ENCODE measurements at places on chromosomes 7 and 10.

DNA sequence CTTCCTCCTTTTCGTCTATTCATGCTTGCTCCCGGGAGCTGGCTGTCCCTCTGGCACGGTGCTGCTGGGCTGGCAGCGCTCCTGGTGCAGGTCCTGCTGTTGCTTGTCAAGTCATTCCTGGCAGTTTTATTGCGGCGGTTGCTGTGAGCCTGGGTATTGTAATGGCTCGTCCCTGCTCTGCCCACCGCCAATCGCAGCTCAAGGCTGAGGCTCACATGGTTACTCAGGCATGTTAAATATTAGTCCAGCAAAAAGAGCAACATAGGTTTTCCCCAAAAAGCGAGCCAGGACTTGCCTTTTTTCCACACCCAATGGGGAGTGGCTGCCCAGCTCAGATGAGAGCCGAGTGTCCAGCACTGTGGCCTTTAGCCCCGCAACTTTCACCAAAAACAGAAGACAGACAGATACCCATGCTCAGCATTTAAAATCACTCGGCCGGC lies 492.9 kb upstream of the FOXK1 start:
- DNase-seq, result no peak

GRCh38 chr10:101301111-101301731 lies 52.7 kb upstream of the BTRC start:
- peak; percentile 53 for DNase-seq

GRCh38 chr7:27138985-27139333 lies 4.5 kb downstream of the HOXA5 start:
- no peak for DNase-seq

- DNase-seq, result no peak
These were observed 697.0 kb downstream of the SORCS1 start for GRCh38 chr10:106467506-106467905.

DNA sequence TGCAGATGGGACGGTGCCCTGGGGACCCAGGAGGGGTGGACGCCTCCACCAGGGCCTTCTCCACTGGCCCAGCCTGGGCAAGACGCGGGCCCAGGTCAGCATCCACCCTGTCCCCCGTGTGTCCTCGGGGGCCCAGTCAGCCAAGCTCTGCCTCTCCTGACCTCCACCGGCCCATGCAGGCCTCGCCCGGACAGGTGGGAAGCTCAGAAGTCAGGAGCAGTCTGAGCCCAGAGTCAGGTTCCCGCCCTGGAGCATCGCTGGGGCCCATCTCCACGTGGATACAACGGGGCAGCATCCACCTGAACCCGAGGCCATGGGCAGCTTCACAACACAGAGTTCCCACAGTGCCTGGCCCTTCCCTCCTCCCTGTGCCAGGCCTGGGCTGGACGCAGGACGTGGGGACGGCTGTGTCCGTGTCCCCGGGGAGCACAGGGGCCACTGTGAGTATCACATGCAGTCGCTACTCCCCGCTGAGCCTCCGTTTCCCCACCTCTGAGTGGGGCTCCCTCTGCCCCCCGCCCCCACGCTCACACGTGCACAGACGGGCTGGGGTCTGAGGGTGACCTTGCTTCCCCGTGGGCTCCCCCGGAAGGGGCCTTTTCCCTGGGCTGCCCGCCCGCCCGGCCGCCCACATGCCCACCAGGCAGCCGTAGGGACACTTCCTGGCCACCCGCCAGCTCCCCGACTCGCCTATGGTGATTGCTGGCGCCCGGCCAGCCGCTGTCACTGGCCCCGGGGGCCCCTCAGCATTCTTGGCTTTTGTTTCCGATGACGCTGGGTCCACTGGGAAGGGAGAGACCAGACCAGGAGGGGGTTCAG lies 64.3 kb downstream of the PDGFA start:
- DNase-seq, result no peak

- DNase-seq, result no peak
These were observed 85.2 kb downstream of the GRID1 start for GRCh38 chr10:86281396-86281795.

GRCh38 chr10:3853547-3854303 lies 68.7 kb upstream of the KLF6 start:
- no peak for DNase-seq

- DNase-seq, result no peak
These were observed 47.6 kb downstream of the ZRANB1 start for GRCh38 chr10:124989526-124989925.

DNA sequence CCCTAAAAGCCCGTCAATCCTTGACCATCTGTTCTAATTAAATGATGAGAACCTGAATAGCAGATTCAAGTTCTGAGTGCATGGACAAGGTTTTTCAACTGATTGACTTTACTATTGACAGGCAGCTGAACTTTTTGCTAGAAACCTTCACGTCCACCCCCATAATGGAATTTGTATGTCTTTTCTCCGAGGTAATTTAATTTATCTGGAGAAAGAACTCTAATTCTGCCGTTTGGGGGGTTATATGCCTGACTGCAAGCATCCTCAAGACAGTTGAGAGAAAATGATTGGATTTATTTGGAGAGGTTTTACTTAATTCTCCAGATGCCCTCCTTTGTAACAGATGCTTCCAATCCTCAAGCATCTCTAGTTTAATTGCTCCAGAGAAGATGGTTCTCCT lies 1053.4 kb upstream of the AUTS2 start:
- DNase-seq, result no peak

DNA sequence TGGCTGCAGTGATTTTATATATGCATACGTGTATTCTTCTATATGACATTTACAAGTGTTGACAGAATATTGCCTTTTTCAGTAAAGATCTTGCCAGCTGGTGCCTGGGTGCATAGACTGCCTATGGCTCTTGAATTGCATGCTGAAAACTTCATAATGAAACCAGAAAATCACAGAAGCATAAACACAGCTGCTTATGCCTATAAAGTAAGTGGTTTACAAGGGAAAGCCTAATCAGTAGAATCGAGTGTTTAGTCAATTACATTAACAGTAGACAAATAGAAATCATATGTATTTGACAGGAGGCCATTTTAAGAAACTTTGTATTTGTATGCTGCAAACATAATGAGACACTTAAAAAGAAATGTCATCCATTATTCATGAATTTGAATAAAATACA lies 82.5 kb downstream of the TMEM168 start:
- DNase-seq, result no peak

DNA sequence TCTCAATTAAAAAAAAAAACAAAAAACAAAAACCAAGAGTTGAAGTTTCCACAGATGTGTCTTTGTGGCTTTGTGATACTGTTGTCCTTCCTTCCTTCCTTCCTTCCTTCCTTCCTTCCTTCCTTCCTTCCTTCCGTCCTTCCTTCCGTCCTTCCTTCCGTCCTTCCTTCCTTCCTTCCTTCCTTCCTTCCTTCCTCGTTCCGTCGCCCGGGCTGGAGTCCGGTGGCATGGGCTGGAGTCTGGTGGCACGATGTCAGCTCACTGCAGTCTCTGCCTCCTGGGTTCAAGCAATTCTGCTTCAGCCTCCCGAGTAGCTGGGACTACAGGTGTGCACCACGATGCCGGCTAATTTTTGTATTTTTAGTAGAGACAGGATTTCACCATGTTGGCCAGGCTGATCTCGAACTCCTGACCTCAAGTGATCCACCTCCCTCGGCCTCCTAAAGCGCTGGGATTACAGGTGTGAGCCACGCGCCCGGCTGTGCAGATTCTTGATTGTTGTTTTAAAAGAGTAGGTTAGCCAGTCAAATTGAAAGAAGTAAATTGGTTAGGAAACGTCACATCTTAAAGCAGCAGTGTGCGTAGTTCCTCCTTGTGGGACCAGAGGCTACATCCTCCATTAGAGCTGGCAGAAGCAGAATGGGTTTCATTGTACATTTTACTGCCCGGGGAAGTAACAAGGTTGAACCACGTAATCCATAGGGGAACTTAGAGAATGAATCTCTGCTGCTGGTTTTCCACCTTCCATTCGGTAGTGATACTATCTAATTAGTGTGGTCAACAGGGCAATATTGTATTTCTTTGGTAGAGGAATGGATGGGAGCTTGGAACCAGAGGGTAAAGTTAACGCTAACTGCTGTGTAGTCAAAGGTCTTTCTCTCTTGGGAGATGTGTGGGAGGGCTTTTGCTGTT lies 20.6 kb downstream of the DNAJB6 start:
- DNase-seq, result peak; percentile 79

Data from GM12865 (cell line).